ENCODE measurements at places on chromosomes 5 and 9. TPM values are rescaled to one million over a fixed set of nuclear protein-coding genes. Genes with fewer than 3 reads are reported as not detected.

The WDR36 gene
- 29.5 TPM for total RNA-seq

DNA sequence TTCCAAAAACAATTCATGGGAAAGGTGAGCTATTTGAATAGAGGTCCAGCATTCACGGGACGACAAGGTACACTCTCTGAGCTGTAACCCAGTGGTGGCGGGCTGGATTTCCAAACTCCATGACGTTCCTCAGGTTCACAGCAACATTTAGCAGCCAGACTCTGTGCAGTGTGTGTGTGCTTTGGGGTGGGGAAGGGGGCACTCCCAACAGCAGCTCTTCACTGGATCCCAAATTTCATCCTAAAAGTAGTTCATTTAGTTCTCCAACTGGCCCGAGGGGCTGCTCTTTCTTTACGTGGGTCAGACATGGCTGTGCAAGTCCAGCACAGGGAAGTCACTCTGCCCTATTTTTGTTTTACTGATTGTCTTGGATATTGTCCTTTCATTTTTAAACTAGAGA lies 98.0 kb upstream of the IRX2 start:
- H3K4me1 ChIP-seq, result no peaks in the 10 kb centered on the region
- H3K27ac ChIP-seq, result no peak overlapping the region
- no peak overlapping the region for H3K4me3 ChIP-seq

DNA sequence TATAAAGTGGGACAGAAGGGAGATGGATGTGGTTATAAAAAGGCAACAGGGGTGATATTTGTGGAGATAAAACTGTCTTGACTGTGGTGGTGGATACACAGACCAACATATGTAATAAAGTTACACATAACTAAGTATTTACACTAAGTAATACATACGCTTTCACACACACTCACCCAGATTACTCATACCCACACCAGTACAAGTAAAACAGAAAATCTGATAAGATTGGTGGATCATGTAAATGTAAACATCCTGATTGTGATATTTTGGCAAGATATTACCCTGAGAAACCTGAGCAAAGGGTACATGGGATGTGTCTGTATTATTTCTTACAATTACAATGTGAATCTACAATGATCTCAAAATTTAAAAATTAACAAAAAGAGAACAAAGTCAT lies 53.3 kb upstream of the SLIT3 start:
- peaks cover 3% of the 10 kb centered on the region for H3K27me3 ChIP-seq
- H3K36me3 ChIP-seq, result no peaks in the 10 kb centered on the region
- no peak for DNase-seq
- H3K4me3 ChIP-seq, result no peak overlapping the region
- no peaks in the 10 kb centered on the region for H3K4me1 ChIP-seq
- no peak overlapping the region for H3K27ac ChIP-seq

DNA sequence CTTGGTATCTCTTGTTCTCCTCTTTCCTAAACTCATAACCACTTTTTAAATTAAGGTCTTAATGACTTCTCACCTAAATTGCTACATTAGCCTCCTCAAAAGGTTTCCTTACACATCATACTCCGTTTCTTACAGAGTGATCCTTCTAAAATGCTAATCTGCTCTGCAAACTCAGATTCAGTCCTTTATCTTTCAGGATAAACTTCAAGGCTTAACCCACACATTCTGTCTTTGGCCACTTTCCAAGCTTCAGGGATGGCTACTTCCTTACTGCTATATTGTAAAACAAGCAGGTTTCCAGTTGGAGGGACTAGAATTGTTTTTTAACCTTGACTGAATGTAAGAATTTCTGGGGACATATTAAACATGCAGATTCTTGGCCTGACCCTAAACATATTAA lies 105.5 kb upstream of the CHD1 start:
- peaks cover 21% of the 10 kb centered on the region for H3K36me3 ChIP-seq
- peak overlapping the region; percentile 81 for H3K4me3 ChIP-seq
- H3K4me1 ChIP-seq, result peaks cover 67% of the 10 kb centered on the region

DNA sequence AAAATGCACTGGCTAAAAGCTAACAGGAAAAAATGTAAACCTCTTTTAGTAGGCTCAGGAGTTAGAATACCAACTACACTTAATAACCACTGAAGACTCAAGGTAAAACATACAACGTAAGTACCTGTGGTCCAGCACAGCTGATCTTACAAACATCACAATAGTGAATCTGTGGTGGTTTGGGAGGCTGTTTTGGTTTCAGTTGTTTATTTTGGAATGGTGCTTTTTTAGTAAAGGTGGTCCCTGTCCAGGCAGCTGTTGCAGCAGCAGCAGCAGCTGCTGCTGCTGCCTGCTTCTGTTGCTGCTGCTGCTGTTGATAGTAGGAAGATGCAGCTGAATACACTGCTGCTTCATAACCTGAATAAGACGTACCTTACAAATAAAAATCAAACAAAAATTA lies 37.9 kb downstream of the ZFR start:
- no peaks in the 10 kb centered on the region for H3K27me3 ChIP-seq
- H3K4me3 ChIP-seq, result no peak overlapping the region
- peaks cover 43% of the 10 kb centered on the region for H3K36me3 ChIP-seq
- no peaks in the 10 kb centered on the region for H3K4me1 ChIP-seq
- DNase-seq, result no peak

GRCh38 chr9:82020331-82020730 lies 31.8 kb downstream of the SPATA31D1 start:
- H3K27ac ChIP-seq, result no peak overlapping the region
- no peaks in the 10 kb centered on the region for H3K36me3 ChIP-seq
- no peak for DNase-seq
- H3K4me1 ChIP-seq, result no peaks in the 10 kb centered on the region
- no peak overlapping the region for H3K4me3 ChIP-seq

The PDCD1LG2 gene
- total RNA-seq, result 0.55 TPM

GRCh38 chr9:90958328-90958727 lies 156.7 kb downstream of the SYK start:
- no peak for DNase-seq
- H3K4me1 ChIP-seq, result peaks cover 2% of the 10 kb centered on the region
- H3K36me3 ChIP-seq, result no peaks in the 10 kb centered on the region
- H3K27me3 ChIP-seq, result peaks cover 11% of the 10 kb centered on the region

The REEP5 gene
- total RNA-seq, result 85.0 TPM

- no peaks in the 10 kb centered on the region for H3K4me1 ChIP-seq
- no peak overlapping the region for H3K4me3 ChIP-seq
- no peak for DNase-seq
- H3K27ac ChIP-seq, result no peak overlapping the region
- H3K36me3 ChIP-seq, result no peaks in the 10 kb centered on the region
Observed at GRCh38 chr9:16241231-16241630, 629.2 kb downstream of the BNC2 start.

DNA sequence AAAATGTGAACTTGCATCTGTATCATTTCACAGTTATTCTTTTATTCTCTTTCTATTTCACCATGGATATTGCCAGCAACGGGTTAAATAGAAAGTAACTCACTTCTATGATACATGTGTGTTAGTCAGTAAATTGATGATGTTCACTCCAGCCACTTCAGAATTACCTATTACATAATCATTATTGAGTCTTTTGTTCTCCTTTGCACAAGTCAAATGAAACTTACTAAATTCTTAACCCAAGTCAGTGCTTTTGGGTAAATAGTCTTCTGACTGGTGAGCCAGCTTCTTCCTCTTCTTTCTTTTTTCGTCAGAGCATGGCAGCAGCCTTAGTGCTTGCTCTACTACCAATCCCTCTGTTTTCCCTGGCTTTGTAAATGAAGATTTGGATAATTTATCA lies 344.3 kb downstream of the RAB3C start:
- peaks cover 33% of the 10 kb centered on the region for H3K27me3 ChIP-seq
- H3K27ac ChIP-seq, result no peak overlapping the region
- peaks cover 5% of the 10 kb centered on the region for H3K4me1 ChIP-seq
- H3K36me3 ChIP-seq, result no peaks in the 10 kb centered on the region

The LECT2 gene
- not detected for total RNA-seq

GRCh38 chr5:6188344-6188743 lies 190.0 kb downstream of the MED10 start:
- no peak overlapping the region for H3K4me3 ChIP-seq
- H3K27ac ChIP-seq, result no peak overlapping the region
- H3K36me3 ChIP-seq, result no peaks in the 10 kb centered on the region
- H3K27me3 ChIP-seq, result no peaks in the 10 kb centered on the region
- DNase-seq, result no peak

The ABCA1 gene
- total RNA-seq, result not detected

- peak overlapping the region; percentile 22 for H3K4me3 ChIP-seq
- H3K4me1 ChIP-seq, result peaks cover 12% of the 10 kb centered on the region
- H3K27me3 ChIP-seq, result no peaks in the 10 kb centered on the region
- peak overlapping the region; percentile 74 for H3K27ac ChIP-seq
Observed at GRCh38 chr5:129125819-129126218, 31.3 kb downstream of the ISOC1 start.

DNA sequence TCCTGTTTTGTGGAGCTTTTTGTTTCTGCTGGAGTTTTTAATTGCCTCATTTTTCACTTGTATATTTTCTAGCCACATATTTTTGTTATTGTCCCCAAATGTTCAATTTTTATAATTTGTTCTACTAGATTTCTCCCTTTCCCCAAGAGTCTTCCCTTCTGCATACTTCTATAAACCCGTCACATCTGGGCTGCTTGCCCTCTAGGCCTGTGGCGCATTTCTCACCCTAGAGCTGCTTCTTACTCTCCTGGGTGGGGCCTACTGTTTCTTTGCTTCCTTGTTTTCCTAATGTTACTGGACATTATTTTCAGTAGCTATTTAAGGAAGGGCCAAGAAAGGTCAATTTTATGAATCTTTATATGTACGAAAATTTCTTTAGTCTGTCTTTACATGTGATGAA lies 51.5 kb downstream of the NXNL2 start:
- H3K27ac ChIP-seq, result no peak overlapping the region
- no peak for DNase-seq
- H3K36me3 ChIP-seq, result no peaks in the 10 kb centered on the region
- peaks cover 4% of the 10 kb centered on the region for H3K4me1 ChIP-seq

The ZNF782 gene
- 4.3 TPM for total RNA-seq

The ANKRD31 gene
- total RNA-seq, result 0.26 TPM

DNA sequence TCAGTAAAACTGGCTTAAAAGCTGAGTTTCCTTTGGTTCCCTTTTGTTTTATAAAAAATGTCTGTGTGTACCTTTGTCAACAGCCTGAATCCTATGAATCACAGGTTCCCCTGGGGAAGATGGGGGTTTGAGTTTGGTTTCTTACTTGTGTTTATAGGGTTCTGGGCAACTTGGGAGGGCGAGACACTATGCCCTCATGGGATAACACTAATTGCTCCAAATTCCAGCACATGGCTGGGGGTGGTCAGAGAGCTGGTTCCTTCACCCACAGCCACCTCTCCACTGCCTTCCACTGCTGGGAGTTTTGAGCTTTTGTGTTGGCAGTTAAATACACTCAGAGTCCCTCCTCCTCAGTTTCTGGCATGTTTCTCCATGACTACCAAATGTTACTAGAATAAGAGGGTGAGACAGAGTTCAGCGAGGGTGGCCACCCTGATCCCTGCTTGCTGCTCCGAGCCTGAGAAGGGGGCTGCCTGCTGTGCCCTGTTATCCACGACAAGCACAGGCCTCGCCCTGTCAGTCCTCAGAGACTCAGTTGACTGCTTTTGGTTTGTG lies 83.0 kb upstream of the EPB41L4B start:
- H3K27ac ChIP-seq, result no peak overlapping the region
- H3K4me3 ChIP-seq, result no peak overlapping the region
- DNase-seq, result no peak

GRCh38 chr5:124732428-124733328 lies 13.8 kb downstream of the ZNF608 start:
- H3K4me1 ChIP-seq, result no peaks in the 10 kb centered on the region
- H3K27me3 ChIP-seq, result peaks cover 16% of the 10 kb centered on the region
- no peak for DNase-seq
- H3K27ac ChIP-seq, result no peak overlapping the region
- H3K36me3 ChIP-seq, result no peaks in the 10 kb centered on the region

DNA sequence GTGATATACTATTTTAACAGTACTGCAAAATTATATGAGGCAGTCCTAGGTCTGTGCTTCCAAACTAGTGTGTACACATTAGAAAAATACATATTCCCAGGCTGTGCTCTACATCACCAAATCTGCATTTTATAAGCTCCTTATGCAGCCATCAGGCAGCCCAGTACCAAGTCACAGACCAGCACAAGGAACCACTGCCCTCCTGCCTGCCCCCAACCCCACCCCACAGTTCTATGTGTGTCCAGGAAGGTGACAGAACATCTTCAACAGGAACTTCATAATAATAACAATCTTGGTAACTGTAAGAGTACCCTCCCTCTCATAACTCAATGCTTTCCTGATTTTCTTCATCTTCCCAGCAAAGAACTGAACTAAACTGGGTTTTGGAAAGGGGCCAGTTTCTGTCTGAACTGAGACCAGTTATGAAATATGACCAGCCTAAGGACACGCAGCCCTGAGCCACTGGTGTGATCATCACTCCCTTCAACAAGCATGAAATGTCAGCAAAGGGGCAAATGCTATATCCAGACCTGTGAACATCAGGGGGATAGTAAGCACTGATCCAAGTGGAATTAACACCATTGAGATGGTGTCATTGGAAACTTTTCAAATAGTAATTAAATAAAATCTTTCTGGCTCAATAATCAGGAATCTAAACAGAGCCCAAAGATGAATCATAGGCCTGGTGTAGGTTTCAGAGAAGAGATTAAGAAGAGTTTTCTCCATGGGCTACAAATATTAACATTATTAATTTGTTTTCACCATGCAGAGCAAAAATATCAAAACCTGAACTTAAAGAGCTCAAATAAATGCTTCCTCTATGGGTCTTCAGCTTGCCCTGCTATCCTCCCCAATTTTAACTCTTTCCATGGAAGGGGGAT lies 82.1 kb downstream of the DPYSL3 start:
- no peak overlapping the region for H3K27ac ChIP-seq
- no peak for DNase-seq
- H3K4me1 ChIP-seq, result no peaks in the 10 kb centered on the region
- H3K27me3 ChIP-seq, result peaks cover 2% of the 10 kb centered on the region

DNA sequence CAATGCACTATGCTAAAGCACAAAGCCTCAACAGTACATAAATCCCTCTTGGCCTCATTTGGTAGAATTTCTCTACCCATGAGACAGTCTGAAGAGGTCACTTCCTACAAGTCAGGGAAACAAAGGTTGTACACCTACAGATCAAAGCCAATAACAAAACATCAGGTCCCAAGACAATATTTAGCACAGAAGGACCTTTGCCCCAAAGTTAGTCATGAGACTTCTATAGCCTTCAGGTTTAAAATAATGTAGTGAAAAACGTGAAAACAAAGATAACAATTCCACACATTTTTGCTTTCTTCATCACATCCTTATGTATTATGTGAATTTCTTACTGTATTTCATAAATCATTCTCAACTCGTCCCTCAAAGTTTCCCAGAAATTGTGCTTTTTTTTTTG lies 15.8 kb downstream of the AFF4 start:
- peaks cover 19% of the 10 kb centered on the region for H3K4me1 ChIP-seq
- no peak overlapping the region for H3K27ac ChIP-seq
- H3K36me3 ChIP-seq, result peaks cover 32% of the 10 kb centered on the region
- H3K27me3 ChIP-seq, result no peaks in the 10 kb centered on the region
- DNase-seq, result no peak
- no peak overlapping the region for H3K4me3 ChIP-seq

- H3K36me3 ChIP-seq, result peaks cover 45% of the 10 kb centered on the region
- peak; percentile 73 for DNase-seq
- no peaks in the 10 kb centered on the region for H3K27me3 ChIP-seq
- H3K4me1 ChIP-seq, result peaks cover 31% of the 10 kb centered on the region
- H3K27ac ChIP-seq, result peak overlapping the region; percentile 90
Observed at GRCh38 chr9:2655411-2655901, 33.9 kb downstream of the VLDLR start.

The CKMT2 gene
- not detected for total RNA-seq

The HSD17B4 gene
- total RNA-seq, result 68.9 TPM
